ENCODE measurements at places on chromosomes 7 and 10.

- no peak for DNase-seq
Observed at GRCh38 chr10:47159361-47160260, 140.4 kb upstream of the GDF10 start.

DNA sequence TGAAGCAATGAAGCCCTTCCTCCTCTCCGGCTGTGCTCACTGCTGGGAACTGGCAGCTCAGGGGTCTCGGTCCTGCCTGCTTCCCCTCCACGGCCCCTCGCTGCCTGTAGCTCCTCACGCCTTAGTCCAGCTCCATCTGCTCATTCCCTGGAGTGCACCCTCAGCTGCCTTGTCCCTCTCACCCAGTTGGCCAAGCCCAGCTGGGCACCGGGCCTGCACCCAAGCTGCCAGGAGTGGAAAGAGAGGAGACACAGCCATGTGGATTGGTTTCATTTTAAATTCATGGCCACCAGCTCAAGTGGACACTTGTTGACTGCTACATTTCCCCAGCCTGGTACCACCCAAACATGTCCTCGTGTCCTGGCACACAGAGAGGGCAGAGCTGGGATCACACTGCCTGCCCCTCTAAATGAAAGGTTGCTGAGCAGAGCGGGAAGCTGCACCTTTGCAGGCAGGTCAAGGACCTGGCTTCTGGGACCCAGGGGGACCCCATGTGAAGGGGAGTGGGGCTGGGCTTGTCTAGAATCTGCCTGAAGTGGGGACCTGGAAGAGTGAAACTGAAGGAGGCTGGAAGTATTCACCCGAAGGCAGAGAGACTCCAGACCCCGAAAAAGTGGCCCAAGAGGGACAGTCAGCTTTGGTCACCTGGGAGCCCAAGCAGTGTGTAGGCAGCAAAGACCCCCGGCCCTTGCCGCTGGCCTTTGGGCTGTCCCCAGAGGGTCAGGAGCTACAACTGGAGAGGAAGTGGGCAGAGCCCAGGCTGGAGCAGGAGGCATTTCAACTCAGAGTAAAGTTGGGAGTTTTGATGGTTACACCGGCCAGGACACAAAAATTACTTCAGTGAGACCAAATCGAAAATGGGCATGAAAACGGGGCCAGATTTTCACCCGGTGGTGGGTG is 15.0 kb upstream of the BNIP3 start:
- DNase-seq, result no peak

GRCh38 chr7:82745820-82746219 is 302.2 kb upstream of the CACNA2D1 start:
- no peak for DNase-seq

GRCh38 chr7:34093276-34093675 is 187.9 kb downstream of the BMPER start:
- DNase-seq, result no peak

DNA sequence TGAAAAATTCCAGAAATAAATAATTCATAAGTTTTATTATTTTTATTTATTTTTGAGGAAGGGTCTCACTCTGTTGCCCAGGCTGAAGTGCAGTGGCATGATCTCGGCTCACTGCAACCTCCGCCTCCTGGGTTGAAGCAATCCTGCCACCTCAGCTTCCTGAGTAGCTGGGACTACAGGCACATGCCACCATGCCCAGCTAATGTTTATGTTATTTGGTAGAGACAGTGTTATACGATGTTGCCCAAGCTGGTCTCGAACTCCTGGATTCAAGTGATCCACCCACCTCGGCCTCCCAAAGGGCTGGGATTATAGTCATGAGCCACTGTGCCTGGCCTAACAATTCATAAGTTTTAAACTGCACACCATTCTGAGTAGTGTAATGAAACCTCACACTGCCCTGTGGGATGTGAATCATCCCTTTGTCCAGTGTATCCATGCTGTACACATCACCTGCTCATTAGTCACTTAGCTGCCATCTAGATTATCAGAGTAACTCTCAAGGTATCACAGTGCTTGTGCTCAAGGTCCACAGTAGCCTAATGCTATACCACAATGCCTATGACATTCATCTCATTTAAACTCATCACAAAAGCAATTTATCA is 17.9 kb downstream of the RTKN2 start:
- DNase-seq, result no peak

DNA sequence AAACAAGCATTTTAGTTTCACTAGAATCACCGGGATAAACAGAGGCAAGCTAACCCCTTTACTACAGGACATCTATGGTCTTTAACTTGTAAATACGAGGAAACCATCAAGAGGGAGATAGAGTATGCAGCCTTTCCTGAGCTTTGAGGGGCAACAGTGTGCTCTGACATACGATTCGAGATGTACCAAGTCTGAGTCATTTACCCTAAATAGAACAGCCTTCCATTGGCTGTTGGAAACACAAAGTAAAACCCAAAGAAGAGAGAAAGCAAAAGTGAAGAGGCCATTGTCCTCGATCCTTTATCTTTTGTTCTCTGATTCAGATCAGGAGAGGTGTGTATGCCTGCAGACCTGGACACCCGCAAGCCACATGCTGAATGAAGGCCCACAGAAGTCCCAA is 289.5 kb downstream of the KCNMA1 start:
- DNase-seq, result no peak
